ENCODE measurements at places on chromosomes 6 and 20.

DNA sequence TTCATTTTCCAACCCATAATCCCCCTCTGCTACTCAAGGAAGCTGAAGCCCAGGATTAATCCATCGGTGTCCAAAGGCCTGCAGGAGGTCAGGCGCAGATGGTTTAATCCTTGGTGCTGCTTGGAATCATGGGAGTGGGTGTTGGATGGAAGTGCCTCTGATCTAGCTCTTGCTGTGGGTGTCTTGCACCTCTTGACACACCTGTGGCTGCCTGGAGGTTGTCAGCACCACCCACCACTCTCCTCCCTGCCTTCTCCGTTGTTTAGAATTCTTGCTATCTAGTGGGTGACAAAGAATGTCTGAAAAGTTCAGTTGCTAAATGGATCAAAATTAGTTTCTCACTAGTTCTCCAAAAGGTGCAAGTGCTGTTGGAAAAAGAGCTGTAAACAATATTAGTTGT lies 1074.4 kb upstream of the FLRT3 start:
- no peak for DNase-seq

- no peak for DNase-seq
These were observed 28.3 kb downstream of the ZNF292 start for GRCh38 chr6:87183687-87184086.

DNA sequence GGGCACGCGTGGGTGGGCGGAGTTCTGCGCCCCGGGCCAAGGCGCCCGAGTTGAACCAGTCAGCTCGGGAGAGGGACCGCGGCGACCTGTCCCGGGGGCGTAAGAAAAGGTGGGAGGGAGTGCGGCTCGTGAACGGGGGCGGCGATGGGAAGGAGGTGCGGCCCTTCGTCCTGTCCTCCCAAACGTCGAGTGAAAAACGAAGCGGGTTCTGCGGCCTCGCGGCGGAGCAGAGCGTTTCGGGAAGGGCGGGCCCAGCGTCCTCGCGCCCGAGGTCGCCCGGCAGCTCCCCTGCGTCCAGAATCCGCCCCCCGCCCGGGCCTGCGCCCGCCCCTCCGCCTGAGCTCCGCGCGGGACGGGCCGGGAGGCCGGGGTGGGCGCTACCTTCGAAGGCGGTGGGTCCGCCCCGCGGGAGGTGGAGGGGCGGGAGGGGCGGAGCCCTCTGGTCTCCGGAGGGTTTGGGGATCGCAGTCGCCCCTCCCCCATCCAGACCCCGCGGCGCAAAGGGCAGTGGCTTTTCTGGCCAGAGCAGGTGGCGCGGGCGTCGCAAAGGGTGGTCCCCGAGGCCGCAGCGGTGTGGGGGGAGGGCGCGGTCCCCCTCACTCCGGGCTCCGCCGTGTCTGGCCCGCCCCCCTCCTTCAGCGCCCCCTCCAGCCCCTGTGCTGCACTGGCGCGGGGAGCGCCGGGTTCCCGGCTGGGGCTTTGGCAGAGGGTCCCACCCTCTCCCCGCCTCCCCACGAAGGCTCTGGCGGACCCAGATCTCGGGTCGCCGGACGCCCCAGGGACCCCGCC lies 838 bp downstream of the STMN3 start:
- DNase-seq, result no peak

- no peak for DNase-seq
These were observed 5.3 kb upstream of the RAET1L start for GRCh38 chr6:150030611-150031010.

DNA sequence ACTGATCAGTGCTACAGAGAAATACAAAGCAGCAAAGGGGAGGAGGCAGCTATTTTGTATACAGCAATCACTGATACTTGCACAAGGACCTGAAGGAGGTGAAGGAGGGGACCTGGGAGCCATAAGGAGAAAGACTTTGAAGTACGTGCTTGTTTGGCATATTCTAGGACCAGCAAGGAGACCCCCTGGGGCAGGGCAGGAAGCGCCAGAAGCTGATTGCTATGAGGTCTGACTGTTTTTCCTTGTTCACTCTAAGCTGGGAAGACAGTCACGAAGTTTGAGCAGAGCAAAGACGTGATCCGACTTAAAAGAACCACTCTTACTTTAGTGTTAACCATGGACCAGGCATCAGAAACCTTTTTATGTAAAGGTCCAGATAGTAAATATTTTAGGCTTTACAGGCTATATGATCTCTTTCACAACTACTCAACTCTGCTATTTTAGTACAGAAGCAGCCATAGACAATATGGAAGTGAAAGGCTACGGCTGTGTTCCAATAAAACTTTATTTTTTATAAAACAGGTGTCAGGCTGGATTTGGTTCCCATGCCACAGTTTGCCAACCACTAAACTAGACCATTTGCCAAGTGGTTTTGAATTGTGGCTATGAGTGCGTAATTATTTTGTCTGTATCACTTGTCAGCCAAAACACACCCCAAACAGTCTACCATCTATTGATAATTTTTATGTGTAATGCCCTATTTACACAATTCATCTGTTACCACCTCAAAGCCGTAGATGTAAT lies 217.9 kb downstream of the PRL start:
- DNase-seq, result no peak

DNA sequence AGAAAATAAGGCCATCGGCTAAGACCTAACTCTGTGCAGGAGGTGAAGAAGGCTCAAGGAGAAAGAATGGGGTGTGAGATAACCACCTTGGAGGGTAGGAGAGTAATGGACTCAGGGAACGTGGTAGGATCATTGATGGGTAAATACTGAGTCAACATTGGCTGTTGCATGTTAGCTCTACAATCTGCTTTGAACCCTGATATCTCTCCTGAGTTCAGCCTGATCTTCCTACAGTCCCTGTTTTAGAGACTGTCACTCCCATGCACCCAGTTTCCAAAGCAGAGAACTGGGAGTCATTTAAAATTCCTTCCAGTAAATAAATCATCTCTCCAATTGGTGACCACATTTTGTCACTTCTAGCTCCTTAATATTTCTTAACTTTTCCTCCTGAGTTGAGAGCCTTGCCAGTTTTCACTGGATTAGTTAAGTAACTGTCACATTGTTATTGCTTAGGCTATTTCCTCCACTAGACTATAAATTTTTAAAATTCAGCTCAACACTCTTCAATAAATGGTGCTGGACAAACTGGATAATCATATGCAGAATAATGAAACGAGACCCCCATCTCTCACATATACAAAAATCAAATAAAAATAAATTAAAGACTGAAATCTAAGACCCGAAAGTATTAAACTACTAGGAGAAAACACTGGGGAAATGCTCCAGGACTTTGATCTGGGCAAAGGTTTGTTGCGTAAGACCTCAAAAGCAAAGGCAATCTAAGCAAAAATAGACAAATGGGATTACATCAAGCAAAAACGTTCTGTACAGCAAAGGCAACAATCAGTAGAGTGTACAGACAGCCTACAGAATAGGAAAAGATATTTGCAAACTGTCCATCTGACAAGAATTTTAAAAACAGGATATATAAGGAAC lies 138.9 kb upstream of the TMEM170B start:
- DNase-seq, result no peak

- DNase-seq, result peak; percentile 71
These were observed 38.7 kb downstream of the GSTA2 start for GRCh38 chr6:52724406-52725121.

- no peak for DNase-seq
These were observed 1.1 kb upstream of the BEND6 start for GRCh38 chr6:56953597-56954402.

GRCh38 chr20:23017516-23017915 lies 17.6 kb upstream of the SSTR4 start:
- DNase-seq, result no peak

DNA sequence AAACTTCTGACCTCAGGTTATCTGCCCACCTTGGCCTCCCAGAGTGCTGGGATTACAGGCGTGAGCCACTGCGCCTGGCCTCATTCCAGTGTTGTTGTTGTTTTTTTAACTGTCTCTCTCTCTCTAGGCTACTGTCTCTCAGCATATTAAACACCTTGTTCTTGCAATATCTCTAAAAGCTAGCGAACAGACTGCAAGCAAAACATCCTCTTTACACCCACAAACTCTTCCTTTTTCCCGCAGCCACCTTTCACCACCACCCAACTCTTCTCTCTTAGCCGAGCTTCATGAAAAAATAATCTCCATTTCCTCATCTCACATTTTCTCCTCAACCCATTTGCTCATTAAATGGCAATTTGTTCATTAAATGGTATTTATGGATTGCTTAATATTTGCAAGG lies 45.5 kb downstream of the SGK1 start:
- DNase-seq, result no peak

DNA sequence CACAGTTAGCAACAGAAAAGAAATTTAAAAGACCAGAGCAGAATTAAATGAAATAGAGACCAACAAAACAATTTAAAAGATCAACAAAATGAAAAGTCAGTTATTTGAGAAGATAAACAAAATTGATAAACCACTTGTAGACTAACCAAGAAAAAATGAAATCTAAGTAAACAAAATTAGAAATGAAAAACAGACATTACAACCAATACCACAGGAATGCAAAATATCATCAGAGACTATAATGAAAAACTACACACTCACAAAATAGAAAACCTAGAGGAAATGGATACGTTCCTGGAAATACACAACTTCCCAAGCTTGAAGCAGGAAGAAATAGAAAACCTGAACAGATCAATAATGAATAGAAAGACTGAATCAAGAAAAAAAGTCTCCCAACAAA lies 97.8 kb downstream of the WDR27 start:
- DNase-seq, result no peak

DNA sequence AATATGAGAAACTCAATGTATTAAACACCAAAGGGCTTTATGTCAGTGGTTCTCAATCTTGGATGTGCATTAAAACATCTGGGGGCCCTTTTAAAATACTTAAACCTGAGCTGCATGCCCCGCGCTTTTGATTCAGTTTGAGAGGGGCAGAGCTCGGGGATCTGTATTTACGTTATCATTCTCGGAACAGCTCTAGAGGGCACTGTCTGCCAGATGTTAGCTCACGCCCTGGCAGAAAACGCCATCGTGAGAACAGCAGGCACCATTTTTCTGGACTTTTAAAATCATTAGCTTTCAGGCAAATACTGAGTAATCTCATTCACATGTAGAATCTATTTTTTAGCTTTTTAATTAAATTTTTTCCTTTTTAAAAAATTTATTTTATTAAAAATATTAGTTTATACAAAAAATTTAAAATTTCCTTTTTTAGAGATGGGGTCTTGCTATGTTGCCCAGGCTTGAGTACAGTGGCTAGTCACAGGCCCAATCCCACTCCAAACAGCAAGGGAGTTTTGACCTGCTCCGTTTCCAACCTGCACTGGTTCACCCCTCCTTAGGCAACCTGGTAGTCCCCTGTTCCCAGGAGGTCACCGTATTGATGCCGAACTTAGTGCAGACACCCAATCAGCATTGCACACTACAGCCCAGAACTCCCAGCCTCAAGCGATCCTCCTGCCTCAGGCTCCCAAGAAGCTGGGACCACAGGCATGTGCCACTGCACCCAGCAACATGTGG lies 30.0 kb upstream of the ZNF133 start:
- DNase-seq, result no peak

DNA sequence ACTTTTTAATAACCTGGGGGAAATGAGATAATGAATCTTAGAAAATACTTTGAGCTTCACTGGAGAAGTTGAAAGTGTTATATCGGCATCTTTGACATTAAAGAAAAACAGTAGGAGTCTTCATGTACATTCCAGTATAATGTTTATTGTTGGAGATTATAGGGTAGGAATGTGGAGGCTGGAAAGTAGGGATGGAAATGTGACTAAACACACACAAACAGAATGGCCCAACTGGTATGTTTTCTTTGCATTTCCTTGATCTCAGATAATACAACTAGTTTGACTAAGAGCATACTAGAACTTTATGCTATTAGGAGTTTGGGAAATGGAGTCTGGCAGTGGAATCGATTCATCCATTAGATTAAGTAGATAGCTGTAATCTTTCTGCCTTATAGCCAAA lies 10.1 kb upstream of the BAG2 start:
- no peak for DNase-seq

- no peak for DNase-seq
These were observed 25.5 kb downstream of the CNKSR3 start for GRCh38 chr6:154484942-154485341.

GRCh38 chr6:38552121-38552520 lies 87.6 kb downstream of the BTBD9 start:
- DNase-seq, result peak; percentile 84

DNA sequence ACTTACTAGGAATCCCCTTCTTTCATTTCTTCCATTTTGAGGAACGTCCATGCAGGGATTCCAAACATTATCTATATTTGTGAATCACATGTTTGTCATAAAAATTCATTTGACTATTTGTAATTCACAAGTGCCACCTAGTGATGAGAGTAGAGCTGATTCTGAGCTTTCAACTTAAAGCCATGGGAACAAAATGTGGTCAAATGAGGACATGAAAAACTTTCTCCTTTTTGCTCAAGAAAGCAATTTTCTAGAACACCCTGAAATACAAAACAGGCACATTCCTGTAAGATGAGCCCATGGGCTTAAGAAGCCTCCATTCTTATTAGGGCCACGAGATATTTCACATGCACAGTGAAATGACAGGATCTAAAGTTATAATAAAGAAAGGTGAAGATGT lies 12.3 kb downstream of the MAP3K7 start:
- DNase-seq, result no peak

- DNase-seq, result no peak
These were observed 18.3 kb downstream of the GPX6 start for GRCh38 chr6:28497306-28497705.

DNA sequence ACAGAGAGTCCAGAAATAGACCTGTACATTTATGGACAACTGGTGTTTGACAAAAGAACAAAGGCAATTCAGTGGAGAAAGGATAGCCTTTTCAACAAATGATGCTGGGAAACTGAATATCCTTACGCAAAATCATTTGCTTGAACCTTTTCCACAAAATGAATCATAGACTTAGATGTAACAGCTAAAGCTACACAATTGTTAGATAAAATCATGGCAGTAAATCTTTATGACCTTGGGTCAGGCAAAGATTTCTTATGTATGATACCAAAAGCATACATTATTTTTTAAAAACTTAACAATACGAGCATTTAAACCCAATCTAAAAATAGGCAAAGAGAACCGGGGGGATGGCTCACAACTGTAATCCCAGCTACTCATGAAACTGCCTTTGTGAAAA lies 73.5 kb upstream of the DST start:
- no peak for DNase-seq

GRCh38 chr20:49981218-49982071 lies 1.3 kb upstream of the SNAI1 start:
- no peak for DNase-seq

DNA sequence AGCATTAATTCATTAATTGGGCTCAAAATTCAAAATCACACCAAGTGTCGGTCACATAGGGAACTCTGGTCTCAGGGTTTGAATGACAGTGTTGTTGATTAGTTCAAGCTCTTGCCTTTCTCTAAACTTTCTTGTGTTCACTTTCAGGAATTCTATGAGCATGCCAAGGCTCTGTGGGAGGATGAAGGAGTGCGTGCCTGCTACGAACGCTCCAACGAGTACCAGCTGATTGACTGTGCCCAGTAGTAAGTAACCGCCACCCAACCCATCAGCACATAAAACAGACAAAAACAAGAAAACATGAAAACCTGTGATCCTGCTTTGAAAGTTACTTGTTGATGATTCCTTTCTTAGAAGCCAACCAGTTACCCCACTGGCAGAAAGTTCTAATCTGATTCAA lies 52.7 kb downstream of the GNAS start:
- DNase-seq, result no peak

Data from HL-60 (cell line).